ENCODE measurements at places on chromosomes 13 and 19. TPM values are rescaled to one million over a fixed set of nuclear protein-coding genes. Genes with fewer than 3 reads are reported as not detected.

DNA sequence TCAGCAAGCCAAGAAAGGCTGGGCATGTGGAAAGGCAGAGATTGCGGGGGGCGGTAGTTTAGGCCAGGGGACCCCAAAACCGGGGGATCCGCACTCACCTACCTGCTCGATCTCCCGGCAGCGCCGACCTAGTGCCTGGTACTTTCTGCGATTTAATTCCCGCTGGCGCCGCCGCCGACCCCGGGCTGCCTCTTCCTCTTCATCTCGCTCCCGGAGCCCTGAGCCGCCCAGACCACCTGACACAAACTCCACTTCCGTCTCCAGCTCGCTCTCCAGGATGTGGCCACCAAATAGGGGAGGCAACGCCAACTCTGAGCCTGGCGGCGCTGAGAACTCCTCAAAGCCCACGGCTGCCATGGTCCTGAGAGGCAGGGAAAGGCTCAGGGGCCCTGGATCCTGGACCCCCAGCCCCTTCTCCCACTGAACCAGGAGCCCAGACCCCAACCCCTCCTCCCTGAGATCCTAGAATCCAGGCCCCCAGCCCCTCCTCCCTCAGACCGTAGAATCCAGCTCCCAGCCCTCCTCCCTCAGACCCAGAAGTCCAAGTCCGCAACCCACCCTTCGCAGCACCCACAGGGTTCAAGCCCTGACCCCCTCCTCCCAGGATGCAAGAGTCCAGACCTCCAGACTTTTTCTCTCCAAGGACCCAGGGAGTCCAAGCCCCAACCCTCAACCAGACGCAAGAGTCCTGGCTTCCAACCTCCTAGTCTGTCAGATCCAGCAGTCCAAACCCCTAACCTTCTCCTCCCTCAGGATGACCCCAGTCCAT lies 933 bp downstream of the TFPT start:
- no peaks in the 10 kb centered on the region for H3K27me3 ChIP-seq
- H3K36me3 ChIP-seq = peaks cover 22% of the 10 kb centered on the region
- peak overlapping the region; percentile 92 for H3K27ac ChIP-seq
- peak overlapping the region; percentile 92 for H3K4me3 ChIP-seq

DNA sequence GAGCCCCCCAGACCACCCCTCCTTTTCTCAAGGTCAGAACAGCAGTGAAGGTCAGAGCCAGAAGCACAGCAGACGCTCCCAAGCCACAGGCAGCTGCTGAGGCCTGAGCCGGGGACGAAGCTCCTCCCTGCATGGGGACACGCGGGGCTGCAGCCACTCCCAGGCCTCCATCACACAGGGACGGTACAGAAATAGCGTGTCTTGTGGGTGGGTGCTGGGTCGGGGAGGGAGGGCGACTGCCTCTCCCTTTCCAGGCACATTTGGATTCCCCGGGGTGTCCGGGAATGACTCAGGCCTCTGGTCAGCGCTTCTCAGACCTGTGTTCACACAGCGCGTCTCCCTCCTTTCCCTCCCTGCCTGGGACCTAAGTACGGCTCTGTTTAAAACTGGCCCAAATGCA lies 33.2 kb downstream of the RASA3 start:
- no peaks in the 10 kb centered on the region for H3K27me3 ChIP-seq
- H3K36me3 ChIP-seq = no peaks in the 10 kb centered on the region
- peaks cover 80% of the 10 kb centered on the region for H3K4me1 ChIP-seq
- H3K4me3 ChIP-seq = no peak overlapping the region
- H3K27ac ChIP-seq = peak overlapping the region; percentile 21

DNA sequence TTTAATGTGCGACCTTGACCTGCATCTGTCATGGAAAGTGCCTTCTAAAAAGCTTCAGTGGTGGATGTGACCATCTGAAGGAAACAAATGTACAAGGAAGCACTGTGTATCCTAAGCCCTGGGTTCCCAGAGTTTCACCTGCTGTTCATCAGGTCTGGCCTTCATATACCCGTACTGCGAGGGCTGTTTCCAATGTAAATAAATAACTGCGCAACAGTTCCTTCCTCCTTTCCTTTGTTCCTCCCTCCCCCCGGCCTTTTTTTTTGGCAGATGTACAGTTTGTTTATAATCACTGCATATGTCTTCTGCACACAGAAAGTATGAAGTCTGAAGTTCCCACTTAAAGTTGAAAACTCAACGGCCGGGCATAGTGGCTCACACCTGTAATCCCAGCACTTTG lies 5.2 kb downstream of the FAAP24 start:
- no peak overlapping the region for H3K4me3 ChIP-seq
- H3K27ac ChIP-seq = peak overlapping the region; percentile 24
- no peaks in the 10 kb centered on the region for H3K36me3 ChIP-seq
- H3K27me3 ChIP-seq = no peaks in the 10 kb centered on the region

- H3K4me1 ChIP-seq = peaks cover 56% of the 10 kb centered on the region
- DNase-seq = no peak
- H3K36me3 ChIP-seq = peaks cover 23% of the 10 kb centered on the region
- no peaks in the 10 kb centered on the region for H3K27me3 ChIP-seq
- no peak overlapping the region for H3K27ac ChIP-seq
Observed at GRCh38 chr19:6732803-6733337, 4.5 kb downstream of the GPR108 start.

The ZNF570 gene
- total RNA-seq = 5.9 TPM

GRCh38 chr19:19514215-19514657 lies 1.1 kb downstream of the TSSK6 start:
- peak; percentile 82 for DNase-seq
- no peaks in the 10 kb centered on the region for H3K27me3 ChIP-seq
- peaks cover 18% of the 10 kb centered on the region for H3K4me1 ChIP-seq
- peak overlapping the region; percentile 10 for H3K4me3 ChIP-seq

DNA sequence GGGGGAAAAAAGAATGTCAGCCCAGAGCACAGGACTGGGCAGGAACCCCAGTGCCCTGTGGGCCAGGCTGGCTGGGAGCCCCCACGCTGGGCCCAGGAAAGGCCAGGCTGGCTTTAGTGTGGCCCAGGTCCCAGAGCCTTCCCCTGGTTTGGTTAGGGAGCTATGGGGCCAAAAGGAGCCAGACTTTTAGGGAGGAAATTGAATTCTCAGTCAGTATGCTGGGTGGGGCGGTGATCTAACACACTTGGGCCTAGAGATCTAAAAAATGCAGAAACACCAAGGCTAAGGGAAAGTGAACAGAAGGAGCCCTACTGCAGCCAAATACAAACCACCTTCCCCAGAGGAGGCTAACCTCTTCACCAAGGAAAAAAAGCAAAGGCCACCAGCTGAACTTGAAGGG lies 137.5 kb downstream of the CRYL1 start:
- DNase-seq = no peak
- no peak overlapping the region for H3K4me3 ChIP-seq
- no peaks in the 10 kb centered on the region for H3K4me1 ChIP-seq
- H3K36me3 ChIP-seq = no peaks in the 10 kb centered on the region

GRCh38 chr13:112996671-112997091 lies 27.7 kb downstream of the MCF2L start:
- H3K27me3 ChIP-seq = peaks cover 14% of the 10 kb centered on the region
- H3K4me3 ChIP-seq = no peak overlapping the region
- DNase-seq = no peak

DNA sequence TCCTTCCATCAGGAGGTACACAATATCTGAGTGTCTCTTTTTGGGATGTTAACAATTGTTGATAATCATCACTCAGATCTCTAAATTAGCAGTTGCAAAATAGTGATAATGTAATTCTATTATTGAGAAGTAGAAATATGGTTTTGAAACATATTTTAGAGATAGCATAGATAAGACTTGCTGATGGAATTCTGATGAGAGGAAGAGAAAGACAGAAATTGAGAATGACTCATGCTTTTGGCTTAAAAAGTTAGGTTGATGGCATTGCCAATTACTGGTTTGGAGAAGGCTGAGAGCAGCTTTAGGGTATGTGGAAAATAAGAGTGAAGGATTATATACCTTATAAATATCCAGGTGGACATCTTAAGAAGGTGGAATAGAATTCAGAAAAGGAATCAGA lies 106.4 kb upstream of the EDNRB start:
- no peaks in the 10 kb centered on the region for H3K27me3 ChIP-seq
- peaks cover 8% of the 10 kb centered on the region for H3K4me1 ChIP-seq
- no peak for DNase-seq
- no peaks in the 10 kb centered on the region for H3K36me3 ChIP-seq
- no peak overlapping the region for H3K4me3 ChIP-seq

GRCh38 chr19:4516939-4517300 lies 1.4 kb downstream of the PLIN4 start:
- H3K27me3 ChIP-seq = no peaks in the 10 kb centered on the region
- H3K4me1 ChIP-seq = no peaks in the 10 kb centered on the region
- H3K27ac ChIP-seq = no peak overlapping the region
- no peak overlapping the region for H3K4me3 ChIP-seq

The SGCG gene
- total RNA-seq = not detected

- no peaks in the 10 kb centered on the region for H3K27me3 ChIP-seq
- H3K36me3 ChIP-seq = no peaks in the 10 kb centered on the region
- no peaks in the 10 kb centered on the region for H3K4me1 ChIP-seq
- no peak overlapping the region for H3K4me3 ChIP-seq
- no peak for DNase-seq
Observed at GRCh38 chr13:67238277-67238859, 8.2 kb upstream of the PCDH9 start.

The UBA52 gene
- 1,036 TPM for total RNA-seq

Measured in spleen (tissue), 13 donors.